ENCODE measurements at places on chromosomes 2 and 18. TPM values are rescaled to one million over a fixed set of nuclear protein-coding genes. Genes with fewer than 3 reads are reported as not detected.

The FEV gene
- not detected for total RNA-seq

The BCL2 gene
- total RNA-seq: 0.15 TPM

DNA sequence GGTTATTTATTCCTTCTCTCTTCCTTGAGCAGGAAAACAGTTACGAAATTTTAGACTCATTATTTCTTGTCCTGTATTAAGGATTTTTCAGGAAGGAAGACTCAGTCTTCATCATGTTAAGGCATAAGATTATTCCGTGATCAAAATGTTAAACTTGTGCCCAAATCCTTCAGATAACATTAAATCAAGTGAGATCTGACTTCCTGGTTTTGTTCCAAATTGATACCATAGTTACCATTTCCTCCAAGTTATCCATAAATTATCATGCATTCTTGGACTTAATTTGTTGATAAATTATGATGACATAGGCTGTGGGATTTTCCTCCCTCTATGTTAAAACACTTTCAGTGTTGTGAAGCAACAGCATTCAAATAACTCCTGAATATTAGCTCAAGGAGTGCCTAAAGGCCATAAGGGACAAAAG, 31.9 kb downstream of the EFEMP1 start:
- H3K27me3 ChIP-seq: no peaks in the 10 kb centered on the region
- H3K4me1 ChIP-seq: peaks cover 47% of the 10 kb centered on the region
- no peak overlapping the region for H3K27ac ChIP-seq

DNA sequence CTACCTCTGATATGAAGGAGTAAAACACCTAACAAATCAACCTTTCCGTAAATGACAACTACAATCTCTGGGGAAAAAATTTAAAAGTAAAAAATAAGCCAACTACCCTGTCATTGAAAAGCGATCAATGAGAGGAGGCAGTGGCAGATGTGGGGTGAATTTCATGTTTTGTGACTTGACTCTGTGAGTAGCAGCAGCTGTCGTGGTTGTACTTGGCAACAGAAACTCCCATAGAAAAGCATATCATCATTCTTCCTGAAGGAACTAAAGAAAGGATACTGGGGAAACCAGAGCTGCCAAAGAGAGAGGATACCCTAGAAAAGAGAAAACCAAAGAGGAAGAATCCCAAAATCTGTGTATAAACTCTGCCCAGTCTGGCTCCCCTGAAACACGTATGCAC, 236.4 kb downstream of the TNS1 start:
- no peak overlapping the region for H3K27ac ChIP-seq
- DNase-seq: no peak
- peaks cover 35% of the 10 kb centered on the region for H3K36me3 ChIP-seq
- H3K27me3 ChIP-seq: peaks cover 1% of the 10 kb centered on the region
- no peaks in the 10 kb centered on the region for H3K4me1 ChIP-seq

DNA sequence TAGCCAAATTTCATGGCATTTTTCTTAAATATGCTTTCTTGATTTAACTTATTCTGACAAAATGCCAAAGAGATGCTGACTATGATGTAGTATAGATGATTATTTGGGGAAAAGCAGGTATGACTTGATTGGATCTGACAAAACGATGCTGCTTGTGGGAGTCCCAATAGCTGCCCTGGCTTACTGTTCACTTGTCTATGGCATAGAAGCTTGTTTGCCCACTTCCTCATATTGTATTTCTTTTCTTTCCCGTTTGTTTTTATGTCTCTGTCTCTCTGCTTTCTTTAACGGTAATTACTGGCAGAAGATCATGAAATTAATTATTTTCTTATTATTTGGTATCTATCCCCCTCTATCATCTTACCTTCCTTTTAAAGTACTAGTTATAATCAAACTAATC, 43.0 kb downstream of the EPC2 start:
- peaks cover 8% of the 10 kb centered on the region for H3K4me1 ChIP-seq
- H3K27ac ChIP-seq: no peak overlapping the region
- peaks cover 22% of the 10 kb centered on the region for H3K36me3 ChIP-seq
- DNase-seq: no peak
- H3K27me3 ChIP-seq: peaks cover 2% of the 10 kb centered on the region

DNA sequence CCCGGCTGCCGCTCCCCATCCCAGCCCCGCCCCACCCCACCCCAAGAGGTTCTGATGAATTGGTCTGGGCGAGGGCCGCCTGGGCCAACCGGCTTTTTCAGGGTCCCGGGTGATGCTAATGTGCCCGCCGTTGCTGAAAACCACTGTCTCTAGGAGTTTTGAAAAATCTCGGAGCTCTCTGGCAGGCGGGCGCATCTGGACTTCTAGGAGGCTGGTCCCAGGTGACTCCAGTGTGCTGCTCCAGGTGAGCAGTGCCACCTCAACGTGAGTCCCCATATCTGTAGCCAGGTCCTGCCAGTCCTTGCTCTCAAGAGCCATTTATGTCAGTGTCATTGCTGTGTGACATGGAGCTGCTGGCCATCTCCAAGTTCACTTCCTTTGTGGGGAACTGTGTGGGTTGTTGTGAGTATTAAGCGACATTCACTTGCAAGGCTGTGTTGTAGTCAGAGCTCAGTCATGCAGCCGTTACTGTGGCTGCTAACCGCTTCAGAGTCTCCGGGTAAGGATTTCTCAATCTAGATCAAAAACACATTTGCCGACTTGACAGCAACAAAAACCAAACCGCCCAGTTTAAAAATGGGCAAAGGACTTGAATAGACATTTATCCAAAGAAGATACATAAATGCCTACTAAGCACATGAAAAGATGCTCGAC, at the start of gene RFX8:
Gene RFX8 (minus strand): TSS at position 382 of the 654 bp plus-strand sequence. CDS start 8,264 bp downstream, outside the sequence.
- H3K36me3 ChIP-seq: peaks cover 16% of the 10 kb centered on the region
- no peaks in the 10 kb centered on the region for H3K27me3 ChIP-seq
- peak within 1 kb of the TSS; percentile 98 for H3K27ac ChIP-seq
- peak; percentile 94 for DNase-seq
- H3K4me1 ChIP-seq: peaks cover 77% of the 10 kb centered on the region
- peak within 1 kb of the TSS; percentile 89 for H3K4me3 ChIP-seq

The TTN gene
- total RNA-seq: 0.12 TPM

- no peak overlapping the region for H3K4me3 ChIP-seq
- DNase-seq: no peak
- peaks cover 15% of the 10 kb centered on the region for H3K27me3 ChIP-seq
- H3K4me1 ChIP-seq: no peaks in the 10 kb centered on the region
Observed at GRCh38 chr2:234355021-234355720, 141.7 kb downstream of the ARL4C start.

GRCh38 chr2:218368621-218369153, 12.0 kb downstream of the CATIP start:
- no peaks in the 10 kb centered on the region for H3K4me1 ChIP-seq
- peaks cover 34% of the 10 kb centered on the region for H3K27me3 ChIP-seq
- no peaks in the 10 kb centered on the region for H3K36me3 ChIP-seq

The L3MBTL4 gene
- not detected for total RNA-seq

DNA sequence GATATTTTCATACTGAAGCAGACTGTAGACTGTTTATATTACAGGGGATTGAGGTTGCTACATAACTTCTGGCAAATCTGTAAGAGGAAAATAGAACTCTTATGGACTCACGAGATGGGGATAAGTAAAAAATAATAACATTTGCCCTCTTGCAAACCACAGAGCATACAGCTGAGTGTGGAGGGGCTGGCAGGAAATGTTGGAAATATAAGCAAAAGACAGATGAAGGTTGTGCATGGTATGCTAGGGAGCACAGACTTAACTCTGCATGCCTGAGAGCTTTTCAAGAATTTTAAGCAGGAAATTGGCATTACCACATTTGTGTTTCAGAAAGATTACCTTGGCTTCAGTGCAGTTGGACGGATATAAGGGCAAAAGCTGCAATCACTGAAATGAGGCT, 411.1 kb downstream of the RAD51AP2 start:
- H3K27me3 ChIP-seq: no peaks in the 10 kb centered on the region
- DNase-seq: no peak
- H3K36me3 ChIP-seq: peaks cover 9% of the 10 kb centered on the region
- no peaks in the 10 kb centered on the region for H3K4me1 ChIP-seq
- H3K27ac ChIP-seq: no peak overlapping the region

DNA sequence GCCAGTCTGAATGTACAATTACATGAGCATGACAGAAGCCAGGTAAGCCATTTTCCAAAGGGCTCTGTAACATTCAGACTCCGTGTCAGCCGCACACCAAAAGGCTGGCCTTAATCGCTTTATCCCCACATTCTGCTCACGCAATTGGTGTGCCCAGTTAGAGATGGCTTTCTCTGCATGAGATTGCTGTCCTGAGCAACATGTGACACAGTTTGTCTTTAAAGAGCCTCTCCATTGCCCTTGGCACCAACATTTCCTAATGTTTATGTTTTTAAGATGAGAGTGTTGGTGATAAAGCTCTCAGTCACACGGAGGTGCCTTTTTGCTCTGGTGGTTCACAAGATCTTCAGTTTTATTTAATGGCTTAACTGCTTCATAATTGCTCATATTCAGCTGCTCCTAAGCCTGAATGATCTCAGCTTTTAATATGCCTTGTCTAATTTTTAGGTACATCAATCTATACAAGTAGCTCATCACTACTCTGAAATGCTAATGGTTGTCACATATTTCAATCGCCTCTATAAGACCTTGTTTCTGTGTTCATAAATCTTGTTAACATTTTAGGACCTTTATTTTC, 164.8 kb upstream of the ACVR2A start:
- no peak overlapping the region for H3K4me3 ChIP-seq
- no peaks in the 10 kb centered on the region for H3K4me1 ChIP-seq
- H3K27me3 ChIP-seq: peaks cover 2% of the 10 kb centered on the region
- no peak for DNase-seq

The ABCG8 gene
- not detected for total RNA-seq

The LRP2 gene
- not detected for total RNA-seq

Measured in HFFc6 (cell line).